ENCODE measurements at places on chromosomes 13 and 19. TPM values are rescaled to one million over a fixed set of nuclear protein-coding genes. Genes with fewer than 3 reads are reported as not detected.

- DNase-seq: peak; percentile 99
Observed at GRCh38 chr19:9309139-9309973, at the start of gene ZNF699. TSS of gene ZNF699 (minus strand) at chr19:9309838. CDS start at chr19:9305119, 4,719 bp downstream.

DNA sequence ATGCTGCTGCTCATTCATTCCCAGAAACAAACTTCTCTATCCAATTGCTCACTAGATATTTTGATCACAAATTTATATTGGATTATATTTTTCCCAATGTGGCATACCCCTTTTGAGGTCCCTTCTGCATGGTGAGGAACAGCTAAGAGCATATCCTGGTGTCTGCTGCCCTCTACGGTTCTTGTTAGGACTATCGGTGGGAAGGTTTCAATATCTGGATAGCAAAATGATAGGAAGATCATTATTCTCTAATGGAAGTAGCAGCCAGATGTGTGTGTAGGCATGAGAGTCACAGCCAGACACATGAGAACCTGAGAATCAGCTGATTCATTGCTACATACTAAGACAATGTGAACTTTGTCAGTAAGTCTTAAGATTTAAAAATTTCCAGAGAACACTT, 1422.4 kb upstream of the MIR17HG start:
- no peak for DNase-seq

Gene DLEU7
- total RNA-seq: not detected

DNA sequence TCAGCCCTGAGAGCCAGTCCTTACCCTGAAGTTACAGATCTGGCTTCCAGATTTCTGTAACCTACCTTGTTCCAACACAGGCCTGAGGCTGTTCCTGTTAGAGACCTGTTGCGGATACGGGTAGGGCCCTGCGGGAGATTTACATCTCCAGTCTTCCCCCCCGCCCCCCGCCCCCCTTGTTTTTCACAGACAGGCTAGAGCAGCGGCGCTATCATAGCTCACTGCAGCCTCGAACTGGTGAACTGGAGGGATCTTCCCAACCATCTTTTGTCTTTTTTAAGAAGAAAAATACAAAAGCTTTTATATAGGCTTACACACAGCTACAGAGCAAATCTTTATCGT, 10.6 kb upstream of the CEACAM21 start:
- DNase-seq: no peak

Gene SBNO2
- total RNA-seq: 13.1 TPM

Gene DNAAF3
- total RNA-seq: 3.5 TPM

DNA sequence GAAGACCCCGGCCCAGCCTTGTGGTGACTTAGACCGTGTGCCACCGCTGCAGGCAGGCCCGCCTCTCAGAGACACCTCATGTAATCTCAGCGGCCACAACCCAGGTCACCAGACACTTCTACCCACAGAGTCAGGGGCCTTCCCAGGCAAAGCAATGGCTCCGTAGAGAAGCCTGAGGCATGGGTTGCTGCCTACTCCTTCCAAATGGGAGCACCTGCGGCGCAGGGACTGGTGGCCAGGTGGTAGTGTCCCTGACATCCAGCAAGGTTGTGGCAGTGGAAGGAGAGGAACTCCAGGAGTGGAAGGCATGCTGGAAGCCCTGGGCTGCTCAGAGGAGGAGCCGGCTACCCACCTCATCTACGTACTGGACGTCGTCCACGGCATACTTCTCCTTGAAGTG, 21.0 kb downstream of the PEPD start:
- DNase-seq: peak; percentile 39

- DNase-seq: no peak
Observed at GRCh38 chr13:79900356-79900755, 419.4 kb downstream of the NDFIP2 start.

Gene FXYD5
- total RNA-seq: 17.5 TPM

Gene ZNF823
- total RNA-seq: 4.4 TPM

DNA sequence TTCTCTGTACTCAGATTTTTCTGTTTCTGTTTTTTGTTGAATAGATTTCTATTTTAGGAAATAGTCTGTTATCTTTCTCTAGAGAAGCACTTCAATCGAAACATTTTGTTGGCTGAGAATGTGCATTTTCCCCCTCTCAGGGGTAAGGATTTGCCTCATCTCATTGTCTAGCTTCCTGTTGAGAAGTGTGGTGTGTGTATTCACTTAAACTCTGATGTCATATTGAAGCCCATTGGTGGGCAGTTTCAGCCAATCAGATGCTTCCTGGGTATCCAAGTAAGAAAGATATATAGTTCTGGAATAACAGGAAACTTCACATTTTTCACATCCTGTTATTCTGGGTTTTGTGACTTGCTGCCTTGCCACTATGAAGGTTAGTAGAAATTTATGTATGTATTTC, 87.6 kb downstream of the ARHGEF7 start:
- DNase-seq: peak; percentile 62

DNA sequence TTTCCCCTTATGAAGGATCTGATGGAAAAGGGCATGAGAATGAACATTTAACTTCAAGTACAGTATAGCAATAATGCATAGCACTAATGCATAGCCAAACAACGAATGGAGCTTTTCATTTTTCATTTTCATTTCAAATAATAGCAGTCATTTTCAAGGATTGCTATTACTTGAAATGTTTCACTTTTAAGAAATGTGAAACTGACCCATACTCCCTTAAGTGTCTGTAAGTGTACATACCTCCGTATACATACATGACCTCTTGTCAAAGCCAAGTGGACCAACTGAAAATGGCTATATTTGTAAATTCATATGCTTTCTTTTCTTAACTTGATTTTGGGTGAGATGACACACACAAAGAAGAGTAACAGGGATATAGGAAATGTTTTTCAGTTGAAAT, 3.8 kb downstream of the RAP2A start:
- DNase-seq: no peak

GRCh38 chr13:51222037-51222685, at the start of gene FAM124A:
TSS of gene FAM124A (plus strand) at chr13:51222398. CDS start at chr13:51222502, 104 bp downstream.
- peak; percentile 66 for DNase-seq

DNA sequence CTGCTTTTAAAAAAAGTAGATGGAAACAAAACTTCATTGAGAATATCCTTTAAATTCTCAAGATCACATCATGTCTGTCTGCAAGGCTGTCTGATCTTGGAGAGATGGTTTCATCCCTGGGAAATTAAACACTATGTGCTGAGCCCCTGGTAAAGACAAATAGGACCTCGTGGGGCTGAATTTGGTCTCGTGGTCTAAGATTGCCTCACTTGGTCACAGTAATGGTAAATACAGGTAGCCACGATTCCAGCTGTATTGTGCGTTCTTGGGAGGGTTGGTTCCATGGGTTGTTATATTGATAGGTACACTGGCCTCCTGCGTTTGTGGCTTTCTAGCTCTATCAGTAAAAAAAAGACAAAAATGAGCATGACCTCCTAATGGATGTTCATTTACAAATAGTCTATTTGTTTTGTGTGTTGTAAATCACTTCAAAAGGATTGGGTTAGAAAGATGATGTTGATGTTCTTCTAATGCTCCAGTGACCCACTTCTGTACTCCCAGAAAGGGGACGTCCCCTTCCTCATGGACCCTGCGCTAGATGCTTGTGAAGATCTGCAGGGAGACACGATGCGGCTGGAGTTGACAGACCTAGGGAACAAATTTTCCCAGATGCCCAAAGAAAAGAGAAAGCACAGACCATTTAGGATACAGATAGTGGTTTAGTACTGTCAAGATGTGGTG, 1.8 kb downstream of the CEBPG start:
- DNase-seq: no peak

DNA sequence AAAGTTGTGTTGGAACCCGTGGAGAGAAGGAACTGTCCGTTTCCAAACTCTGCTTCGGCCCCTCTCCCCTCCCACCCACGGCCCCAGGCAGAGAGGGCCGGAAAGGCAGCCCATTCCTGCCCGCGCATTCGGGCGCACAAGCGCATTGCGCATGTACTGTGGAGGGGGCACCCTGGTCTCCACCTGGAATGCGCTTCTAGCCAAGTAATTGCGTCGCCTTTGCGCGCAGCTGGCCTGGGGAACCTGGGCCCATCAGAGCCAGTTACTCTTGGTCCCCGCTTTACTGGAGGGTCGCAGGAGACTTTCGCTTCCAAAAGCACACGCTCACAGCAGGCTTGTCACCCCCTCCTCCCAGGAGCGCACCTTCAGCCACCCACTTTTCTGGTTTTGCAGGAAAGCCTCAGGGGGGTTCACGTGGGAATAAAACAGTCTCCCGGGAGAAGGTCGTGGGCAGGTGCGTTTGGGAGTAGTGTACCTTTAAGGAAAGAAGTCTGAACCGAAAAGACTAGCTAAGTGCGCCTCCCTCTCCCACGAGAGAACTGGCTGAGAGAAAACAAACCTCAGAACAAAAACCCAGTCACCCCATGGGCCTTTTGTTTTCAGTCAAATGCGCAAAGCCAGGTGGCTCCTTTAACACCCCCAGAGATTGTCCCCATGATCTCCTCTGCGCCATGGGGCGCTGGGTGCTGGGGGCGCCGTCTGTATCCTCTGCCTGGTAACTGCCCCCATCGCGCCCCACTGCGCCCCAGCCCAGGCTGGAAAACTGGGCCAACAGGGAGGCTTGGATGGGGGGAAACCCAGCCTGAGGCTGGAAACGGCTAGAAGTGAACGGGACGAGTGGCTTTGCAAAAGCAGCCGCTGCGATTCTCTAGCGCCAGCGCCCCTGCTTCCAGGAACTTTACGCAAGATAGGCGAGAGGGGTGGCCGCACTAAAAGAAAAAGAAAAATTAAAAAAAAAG, 28.5 kb downstream of the GSX1 start:
- no peak for DNase-seq

Gene GRK1
- 0.16 TPM for total RNA-seq

DNA sequence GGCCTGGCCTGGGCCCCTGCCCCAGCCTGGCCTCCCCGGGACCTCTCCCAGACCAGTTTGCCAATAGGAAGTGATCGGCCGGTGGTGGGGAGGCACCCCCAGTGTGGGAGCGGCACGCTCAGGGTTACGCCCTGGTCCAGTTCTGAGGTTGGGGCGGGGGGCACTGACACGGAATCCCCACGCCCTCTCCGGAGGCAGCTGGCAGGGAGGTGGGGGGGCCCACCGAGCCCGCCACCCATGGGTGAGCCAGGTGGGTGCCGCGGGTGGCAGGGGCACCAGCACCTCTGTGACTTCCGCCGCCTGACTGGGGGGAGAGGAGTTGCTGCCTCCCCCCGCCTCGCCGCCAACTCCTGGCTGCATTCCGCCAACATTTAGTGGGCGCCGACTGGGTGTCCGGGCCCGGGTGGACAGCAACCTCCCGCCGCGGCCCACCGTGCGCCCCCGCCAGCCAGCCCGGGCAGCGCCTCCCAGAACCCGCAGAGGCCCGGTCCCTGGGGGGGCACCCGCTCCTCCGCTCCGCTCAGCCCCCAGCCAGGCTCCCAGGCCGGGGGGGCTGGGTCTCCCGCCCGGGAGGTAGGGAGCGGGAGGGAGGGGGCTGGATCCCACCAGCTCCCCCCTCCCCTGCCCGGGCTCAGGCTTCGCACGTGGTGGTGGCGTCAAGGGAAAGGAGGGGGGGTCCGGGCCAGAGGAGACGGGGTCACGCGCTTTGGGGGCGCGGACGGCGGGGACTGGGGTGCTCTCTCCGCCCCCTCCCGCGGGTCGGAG, 2.0 kb downstream of the ZBTB7A start:
- peak; percentile 71 for DNase-seq

GRCh38 chr13:83214452-83214851, 667.8 kb downstream of the SLITRK1 start:
- no peak for DNase-seq

DNA sequence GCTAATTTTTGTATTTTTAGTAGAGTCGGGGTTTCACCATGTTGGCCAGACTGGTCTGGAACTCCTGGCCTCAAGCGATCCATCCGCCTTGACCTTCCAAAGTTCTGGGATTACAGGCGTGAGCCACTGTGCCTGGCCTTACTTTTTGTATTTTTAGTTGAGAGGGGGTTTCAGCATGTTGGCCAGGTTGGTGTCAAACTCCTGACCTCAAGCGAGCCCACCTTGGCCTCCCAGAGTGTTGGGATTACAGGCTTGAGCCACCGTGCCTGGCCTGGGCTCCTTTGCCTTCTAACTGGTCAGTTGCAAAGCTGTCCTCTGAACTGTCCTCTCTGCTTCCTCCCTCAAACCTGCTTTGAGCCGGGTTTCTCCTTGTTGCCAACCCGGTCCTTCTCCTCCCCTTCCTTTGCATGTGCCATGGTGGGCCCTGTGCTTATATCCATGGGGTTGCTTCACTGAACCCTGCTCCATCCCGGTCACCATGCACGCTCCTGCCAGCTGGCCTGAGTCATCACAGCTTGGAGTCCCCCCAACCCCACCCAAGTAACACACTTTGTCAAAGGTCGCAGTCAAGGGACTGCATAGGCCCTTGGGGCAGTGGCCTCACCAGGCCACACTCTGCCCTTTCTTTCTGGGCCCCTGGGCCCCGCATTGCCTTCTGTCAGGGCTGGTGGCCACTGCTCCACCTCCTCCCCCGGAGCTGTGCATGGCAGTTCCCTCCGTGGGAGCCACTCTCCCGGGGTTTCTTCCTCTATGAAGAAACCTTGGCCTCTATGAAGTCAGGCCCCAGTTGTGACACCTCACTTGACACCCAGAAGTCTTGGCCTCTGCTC, 21.2 kb downstream of the WTIP start:
- DNase-seq: no peak

- DNase-seq: no peak
Observed at GRCh38 chr13:49865218-49865617, 70.9 kb downstream of the SPRYD7 start.

GRCh38 chr13:64591971-64592370, 2638.2 kb downstream of the PCDH9 start:
- no peak for DNase-seq

DNA sequence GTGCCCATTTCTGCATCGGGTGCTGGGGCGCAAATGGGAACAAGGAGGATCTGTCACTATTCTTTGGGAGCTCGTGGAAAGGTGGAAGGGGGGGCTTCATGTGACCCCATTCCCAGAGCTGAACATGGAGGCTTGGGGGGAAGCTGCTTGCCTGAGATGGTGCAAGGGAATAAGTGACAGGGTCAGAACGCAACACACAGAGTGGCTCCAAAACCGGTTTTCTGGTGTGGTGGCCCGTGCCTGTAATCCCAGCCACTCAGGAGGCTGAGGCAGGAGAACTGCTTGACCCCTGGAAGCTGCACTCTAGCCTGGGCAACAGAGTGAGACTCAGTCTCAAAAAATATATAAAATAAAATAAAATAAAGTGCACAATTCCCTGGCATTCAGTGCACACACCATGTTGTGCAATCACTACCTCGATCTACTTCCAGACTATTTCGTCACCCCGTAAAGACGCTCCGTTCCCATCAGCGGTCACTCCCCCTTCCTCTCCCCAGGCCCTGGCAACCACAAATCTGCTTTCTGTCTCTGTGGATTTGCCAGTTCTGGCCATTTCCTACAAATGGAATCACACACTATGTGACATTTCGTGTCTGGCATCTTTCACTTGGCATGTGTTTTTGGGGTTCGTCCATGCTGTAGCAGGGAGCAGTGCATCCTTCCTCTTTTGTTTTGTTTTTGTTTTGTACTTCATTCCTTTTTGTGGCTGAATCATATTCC, 18.2 kb upstream of the COMP start:
- DNase-seq: peak; percentile 58

- DNase-seq: no peak
Observed at GRCh38 chr13:51240958-51241357, 18.8 kb downstream of the FAM124A start.
